ENCODE measurements at places on chromosomes 7 and 10.

DNA sequence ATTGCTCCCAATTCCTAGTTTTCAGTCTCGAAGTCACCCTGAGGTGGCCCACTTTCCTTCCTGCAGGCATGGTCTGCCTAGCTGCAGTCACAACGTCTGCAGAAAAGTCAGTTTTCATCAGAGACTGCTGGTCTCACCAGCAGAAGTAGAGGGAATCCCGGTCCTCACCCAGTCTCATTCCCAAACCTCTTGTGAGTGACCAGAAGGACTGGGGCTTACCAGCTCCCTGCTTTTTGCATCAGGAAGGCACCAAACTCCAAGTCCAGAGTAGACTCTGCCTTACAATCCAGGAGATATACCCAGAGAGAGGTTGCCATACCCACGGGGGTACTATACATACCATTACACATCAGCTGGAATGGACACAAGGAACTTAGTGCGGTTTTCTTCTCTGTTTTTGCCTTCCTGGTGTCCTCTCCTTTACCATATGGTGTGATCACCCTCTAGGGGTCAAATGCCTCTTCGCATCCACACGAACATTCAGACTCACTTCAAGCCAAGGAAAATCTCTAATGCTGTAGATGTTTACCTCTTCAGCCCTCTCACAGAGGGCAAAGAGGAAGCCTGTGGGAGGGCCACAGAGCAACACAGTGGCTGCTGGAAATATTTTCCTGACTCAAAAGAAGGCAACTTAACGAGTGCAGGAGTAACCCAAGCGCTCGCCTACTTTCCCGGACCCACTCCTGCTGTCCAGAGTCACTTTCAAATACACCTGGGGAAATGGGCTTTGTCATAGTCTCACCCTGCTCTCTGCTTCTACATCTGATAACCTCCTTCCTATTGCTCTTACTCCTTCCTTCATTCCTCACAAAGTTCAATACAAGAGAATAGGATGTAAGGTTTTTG, 220.9 kb downstream of the C7orf25 start:
- DNase-seq = no peak

GRCh38 chr7:29341156-29341555, 146.6 kb downstream of the CHN2 start:
- no peak for DNase-seq

DNA sequence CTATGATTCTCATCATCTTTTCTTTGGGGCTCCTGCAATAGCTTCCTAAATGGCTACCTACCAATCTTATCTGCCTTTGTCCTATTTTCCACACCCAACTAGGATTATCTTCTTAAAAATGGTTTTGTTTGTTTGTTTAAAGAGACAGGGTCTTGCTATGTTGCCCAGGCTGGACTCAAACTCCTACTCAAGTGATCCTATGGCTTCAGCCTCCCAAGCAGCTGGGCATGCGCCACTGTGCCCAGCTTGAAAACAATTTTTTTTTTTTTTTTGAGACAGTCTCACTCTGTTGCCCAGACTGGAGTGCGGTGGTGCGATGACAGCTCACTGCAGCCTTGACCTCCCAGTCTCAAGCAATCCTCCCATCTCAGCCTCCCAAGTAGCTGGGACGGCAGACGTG, 14.9 kb downstream of the DNMBP start:
- no peak for DNase-seq

DNA sequence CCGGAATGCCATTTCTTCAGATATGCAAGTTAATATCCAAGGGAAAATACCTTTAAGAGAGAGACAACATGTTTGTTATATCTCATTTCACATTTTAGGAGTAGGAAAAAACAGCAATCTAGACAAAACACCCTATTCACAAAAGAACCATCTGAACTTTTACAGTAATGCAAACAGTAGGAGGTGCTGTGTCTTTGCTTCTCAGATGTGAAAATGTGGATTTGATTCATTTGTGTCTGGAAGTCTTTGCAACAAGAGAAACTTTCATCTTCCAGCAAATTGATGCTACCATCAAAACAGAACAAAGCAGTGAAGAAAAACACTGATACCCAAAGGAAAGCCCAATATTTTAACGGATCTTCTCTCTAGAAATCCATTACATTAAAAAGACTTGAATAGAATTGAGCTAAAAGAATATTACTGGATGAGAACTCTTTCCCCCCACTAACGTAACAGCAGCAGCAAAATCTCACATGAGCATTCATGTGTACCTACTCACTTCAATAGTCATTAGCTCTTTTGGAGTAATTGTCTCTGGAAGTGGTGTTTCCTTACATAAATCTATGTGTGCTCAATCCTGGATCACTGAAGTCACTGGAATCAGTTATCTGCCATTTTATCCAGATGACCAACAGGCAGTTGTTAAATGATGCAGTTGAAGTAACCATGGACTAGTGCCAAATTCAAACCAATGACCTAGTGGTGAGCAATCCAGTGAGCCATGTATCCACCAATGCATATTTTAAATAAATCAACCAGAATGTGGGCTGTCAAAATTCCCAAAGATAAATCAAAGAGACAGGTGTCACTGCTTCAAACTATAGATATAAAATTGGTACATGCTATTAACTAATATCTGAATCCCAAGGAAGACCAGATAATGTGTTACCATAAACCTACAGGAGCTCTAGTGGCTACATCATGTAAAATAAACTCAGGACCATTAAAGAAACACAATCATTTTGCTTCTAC, 1.8 kb downstream of the SEMA3C start:
- DNase-seq = peak; percentile 41

- DNase-seq = no peak
Measured at GRCh38 chr7:47636433-47637175, 54.7 kb upstream of the TNS3 start.

- no peak for DNase-seq
Measured at GRCh38 chr10:58570979-58571378, 58.3 kb downstream of the BICC1 start.

DNA sequence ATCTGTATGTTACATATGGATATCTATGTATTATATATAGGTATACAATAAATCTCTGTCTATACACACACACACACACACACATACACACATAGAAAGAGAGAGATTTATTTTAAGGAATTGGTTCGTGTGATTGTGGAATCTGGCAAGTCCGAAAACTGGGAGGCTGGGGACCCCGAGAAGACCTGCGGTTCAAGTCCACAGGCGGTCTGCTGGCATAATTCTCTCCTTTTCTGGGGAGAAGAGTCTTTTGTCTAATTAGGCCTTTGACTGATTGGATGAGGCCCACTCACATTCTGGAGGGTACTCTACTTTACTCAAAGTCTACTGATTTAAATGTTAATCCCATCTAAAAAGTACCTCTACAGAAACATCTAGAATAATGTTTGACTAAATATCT, 65.1 kb downstream of the PAPSS2 start:
- DNase-seq = no peak

DNA sequence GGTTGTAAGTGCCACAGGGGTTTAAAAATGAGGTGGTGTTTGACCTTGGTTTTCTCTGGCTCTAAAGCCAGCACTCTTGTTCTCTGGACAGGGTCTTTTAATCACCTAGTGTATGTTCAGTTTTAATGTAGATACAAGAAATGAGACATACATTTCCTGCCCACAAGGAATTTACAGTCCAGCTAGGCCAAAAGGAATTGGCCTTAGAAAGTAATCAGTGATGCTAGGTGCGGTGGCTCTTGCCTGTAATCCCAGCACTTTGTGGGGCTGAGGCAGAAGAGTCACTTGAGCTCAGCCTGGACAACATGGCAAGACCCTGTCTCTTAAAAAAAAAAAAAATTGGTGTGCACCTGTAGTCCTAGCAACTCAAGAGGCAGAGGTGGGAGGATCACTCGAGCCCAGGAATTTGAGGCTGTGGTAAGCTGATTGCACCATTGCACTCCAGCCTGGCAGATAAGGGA, 100.2 kb downstream of the LRMDA start:
- no peak for DNase-seq

DNA sequence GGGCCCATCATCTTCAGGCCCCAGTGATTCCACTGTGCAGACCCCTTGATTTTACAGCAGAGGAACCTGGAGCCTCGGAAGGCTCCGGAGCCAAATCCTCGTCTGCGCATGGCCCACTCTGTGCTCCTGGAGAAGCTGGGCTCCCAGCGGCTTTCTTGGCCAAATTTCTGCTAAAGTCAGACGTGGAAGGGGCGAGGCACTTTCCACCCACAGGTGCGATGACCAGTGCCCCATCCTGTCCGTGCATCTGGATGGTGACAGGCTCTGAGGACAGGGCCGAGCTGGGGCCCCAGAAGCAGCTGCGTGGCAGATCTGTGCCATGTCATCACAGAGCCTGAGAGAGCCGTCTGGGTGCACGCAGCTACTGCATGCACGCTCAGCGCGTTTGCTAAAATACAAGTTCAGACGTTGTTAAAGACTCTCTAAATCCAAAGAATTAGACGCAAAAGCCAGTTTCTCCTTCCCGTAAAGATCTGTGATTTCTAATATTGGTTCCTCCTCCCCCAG, 57.2 kb downstream of the JAKMIP3 start:
- no peak for DNase-seq

DNA sequence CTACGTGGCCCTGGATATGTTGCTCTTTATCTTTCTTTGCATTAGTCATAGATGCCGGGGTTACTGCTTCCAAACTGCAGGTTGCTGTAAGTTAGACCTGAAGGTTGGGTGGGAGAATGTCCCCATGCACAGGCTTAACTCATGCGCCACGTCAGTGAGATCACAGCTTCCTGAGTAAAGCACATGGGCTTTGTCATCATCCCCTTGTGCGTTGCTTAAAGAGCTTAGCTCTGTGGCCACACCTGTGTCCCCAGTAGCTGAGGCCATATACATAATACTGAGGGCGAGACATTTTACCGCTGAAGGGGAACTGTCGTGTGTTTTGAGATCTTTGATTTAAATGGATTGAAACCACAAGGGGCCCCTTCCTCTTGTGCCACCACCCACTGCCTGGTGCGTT, 45.8 kb upstream of the BTBD16 start:
- no peak for DNase-seq

DNA sequence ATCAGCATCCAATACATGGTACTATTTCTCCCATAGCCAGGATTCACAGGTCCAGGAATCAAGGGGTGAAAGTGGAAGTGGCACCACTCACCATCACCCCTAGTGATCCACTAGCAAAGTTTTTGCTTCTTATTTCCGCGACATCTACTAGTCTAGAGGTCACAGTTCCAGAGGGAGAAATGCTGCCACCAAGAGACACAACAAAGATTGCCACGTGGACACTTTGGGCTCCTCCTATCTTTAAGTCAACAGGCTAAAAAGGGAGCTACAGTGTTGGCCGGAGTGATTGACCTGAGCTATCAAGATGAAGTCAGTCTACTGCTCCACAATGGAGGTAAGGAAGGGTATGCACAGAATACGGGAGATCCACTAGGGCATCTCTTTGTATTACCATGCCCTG, 178.2 kb downstream of the AKR1D1 start:
- no peak for DNase-seq

- DNase-seq = peak; percentile 53
Measured at GRCh38 chr10:11698691-11699549, 43.3 kb upstream of the ECHDC3 start.

DNA sequence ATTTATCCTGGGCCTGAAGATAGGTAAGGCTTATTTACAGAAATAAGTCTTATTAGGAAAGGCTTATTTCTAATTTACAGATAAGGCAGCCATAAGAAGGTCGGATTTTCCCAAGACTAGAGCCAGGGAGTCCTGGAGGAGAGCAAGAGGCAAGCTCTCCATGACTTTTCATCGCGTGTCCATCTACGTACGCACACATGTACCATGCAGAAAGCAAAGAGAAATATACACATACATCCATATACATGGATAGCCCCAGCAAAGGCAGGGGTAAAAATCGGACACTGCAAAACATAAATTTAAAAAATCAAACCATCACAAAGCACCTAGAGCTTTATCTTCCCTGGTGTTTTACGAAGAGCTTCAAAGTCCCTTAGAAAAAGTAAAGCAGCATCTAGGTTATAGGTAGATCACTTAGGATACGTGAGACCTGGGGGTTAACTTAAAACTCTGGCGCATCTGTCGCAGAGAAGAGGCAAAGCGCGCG, 25.8 kb upstream of the ZRANB1 start:
- peak; percentile 9 for DNase-seq

- DNase-seq = no peak
Measured at GRCh38 chr10:126929391-126929790, 24.2 kb downstream of the DOCK1 start.

DNA sequence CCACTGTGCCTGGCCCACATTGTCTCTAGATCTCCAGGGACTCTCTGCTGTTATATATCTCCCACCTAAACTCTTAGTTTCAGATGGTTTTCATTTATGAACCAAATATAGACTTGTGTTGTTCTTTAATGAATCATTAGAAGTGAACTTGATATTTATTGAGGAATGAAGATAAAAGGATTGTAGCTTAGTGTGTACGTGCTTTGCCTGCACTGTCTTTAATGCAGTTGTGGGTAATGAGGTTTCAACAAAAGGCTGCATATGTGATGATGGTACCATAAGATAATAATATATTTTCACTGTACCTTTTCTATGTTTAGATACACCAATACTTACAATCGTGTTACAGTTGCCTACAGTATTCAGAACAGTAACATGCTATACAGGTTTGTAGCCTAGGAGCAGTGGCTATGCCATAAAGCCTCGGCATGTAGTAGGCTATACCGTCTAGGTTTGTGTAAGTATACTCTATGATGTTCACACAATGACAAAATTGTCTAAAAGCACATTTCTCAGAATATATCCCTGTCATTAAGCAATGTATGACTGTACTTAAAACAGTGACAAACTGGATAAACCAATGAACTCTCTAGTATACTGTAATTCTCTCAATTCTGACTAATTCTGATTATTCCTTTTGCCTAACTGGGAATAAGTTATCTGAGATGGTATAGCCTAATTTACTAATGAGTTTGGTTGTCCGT, 25.2 kb downstream of the VCL start:
- no peak for DNase-seq

- no peak for DNase-seq
Measured at GRCh38 chr10:88466786-88467185, 116.3 kb downstream of the RNLS start.

DNA sequence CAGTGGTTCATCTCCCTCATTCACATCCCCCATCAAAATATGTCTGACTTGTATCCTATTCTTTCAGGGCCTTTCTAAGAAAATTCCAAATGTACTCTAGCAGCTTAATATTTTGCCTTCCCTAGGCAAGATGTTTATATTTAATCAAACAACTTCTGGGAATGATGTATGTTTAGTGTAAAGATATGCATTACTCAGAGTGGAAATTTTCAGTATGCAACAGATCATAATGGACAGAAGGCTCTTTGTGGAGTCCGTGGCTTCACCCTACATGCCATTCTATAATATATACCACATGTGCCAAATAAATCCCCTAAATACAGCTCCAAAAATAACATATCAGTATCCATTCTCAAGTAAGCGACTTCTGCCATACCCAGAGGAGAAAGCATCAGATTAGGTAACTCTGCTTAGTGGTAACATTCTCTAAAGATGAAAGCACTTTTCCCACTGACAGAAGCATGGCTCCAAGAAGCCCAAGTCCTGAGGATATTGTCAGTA, 316.6 kb downstream of the KCNMA1 start:
- DNase-seq = no peak

DNA sequence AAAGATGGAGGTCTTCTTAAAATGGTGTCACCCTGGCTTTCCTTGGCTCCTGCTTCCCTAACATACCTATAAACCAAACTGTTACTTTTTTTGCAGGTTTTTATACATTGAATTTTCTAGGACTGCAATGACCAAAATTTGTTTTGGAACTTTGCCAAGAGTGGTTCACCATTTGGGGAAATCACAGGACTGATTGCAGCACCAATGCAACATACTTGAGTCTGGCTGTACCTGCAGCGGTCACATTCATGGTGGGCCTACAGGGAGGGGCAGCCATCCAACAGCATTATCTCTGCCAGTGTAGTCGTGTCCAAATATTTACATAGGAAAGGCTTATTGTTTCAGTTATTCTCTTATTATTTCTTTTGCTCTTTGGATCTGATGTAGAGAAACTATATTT, 69.0 kb downstream of the HACD1 start:
- peak; percentile 27 for DNase-seq

- DNase-seq = peak; percentile 82
Measured at GRCh38 chr10:12181065-12181775, 14.5 kb downstream of the NUDT5 start.

All from suppressor macrophage treated with lipopolysaccharide for 1 hour (primary cell).